ENCODE measurements at places on chromosomes 12 and 14. TPM values are rescaled to one million over a fixed set of nuclear protein-coding genes. Genes with fewer than 3 reads are reported as not detected.

CCDC184 gene
- total RNA-seq = 0.33 TPM

DPY19L2 gene
- total RNA-seq = 2.3 TPM

PROX2 gene
- total RNA-seq = not detected

TPH2 gene
- total RNA-seq = not detected

PWP1 gene
- total RNA-seq = 69.0 TPM

PPP1R1A gene
- not detected for total RNA-seq

NRXN3 gene
- under 0.01 TPM for total RNA-seq

NPFF gene
- not detected for total RNA-seq

Measured in smooth muscle cell of trachea (primary cell).